ENCODE measurements at places on chromosomes 5 and 9.

GRCh38 chr9:27800159-27800558 lies 226.9 kb upstream of the C9orf72 start:
- DNase-seq: no peak

- DNase-seq: no peak
These were observed 120.6 kb downstream of the MED27 start for GRCh38 chr9:131959056-131959455.

GRCh38 chr9:71944754-71945375 lies 33.4 kb downstream of the C9orf85 start:
- DNase-seq: no peak

DNA sequence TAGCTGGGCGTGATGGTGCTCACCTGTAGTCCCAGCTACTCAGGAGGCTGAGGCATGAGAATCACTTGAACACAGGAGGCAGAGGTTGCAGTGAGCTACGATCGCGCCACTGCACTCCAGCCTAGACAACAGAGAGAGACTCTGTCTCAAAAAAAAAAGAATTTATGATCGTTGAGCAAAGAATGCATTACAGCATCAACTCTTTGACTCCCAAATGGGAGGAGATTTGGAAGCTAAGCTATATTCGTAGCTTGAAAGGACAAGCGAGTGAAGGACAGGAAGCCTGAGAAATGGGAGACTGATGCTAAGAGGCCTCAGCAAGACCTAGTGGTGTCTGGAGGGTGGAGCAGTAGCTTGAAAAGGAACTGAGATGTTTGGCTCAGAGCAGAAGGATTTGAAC lies 10.3 kb upstream of the CCIN start:
- DNase-seq: no peak

DNA sequence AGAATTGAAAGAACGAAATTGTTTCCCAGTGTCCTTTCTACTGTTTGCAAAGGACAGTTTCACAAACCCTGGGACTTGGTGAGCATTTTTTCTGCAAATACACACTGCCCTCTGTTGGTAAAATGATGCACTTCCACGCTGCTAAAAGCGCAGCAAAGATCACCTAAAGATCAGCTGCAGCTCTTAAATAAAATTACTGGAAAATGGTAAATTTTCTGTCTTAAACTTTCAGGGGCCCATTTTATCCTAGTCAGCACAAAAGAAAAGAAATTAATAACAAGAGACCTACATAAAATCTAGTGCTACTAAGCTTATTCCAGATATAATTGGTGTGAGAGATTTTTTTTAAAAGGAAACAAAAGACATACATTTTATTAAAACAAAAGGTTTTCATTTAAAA lies 566.0 kb downstream of the CAAP1 start:
- DNase-seq: no peak

DNA sequence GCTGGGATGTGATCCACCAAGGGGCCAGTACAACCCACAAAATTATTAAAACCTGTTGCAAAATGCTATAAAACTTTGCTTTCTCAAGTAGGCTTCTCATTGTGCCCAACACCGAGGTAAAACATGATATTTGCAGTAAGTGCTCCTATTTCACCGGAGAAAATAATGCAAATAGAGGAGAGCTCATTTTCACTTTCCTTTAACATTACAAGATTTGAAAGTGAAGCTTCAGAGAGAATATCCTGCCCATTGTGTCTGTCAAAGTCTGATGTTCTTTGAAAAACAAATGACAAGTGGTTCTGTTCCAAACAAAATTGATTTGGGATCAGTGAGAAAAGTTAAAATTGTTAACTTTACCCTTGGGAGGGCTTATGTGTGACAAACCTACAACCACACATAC lies 287.1 kb downstream of the KCNN2 start:
- DNase-seq: no peak
